ENCODE measurements at places on chromosomes 1 and 21. TPM values are rescaled to one million over a fixed set of nuclear protein-coding genes. Genes with fewer than 3 reads are reported as not detected.
A peak's percentile ranks its signal among the peaks of the same experiment; 100 is the strongest.

The CD52 gene
- not detected for total RNA-seq

The LRRC3 gene
- total RNA-seq: 4.2 TPM

The DAB1 gene
- 0.27 TPM for total RNA-seq

The SPATA17 gene
- total RNA-seq: 0.21 TPM

The CCDC190 gene
- total RNA-seq: 1.1 TPM

The CELA2A gene
- not detected for total RNA-seq

The LCE3E gene
- not detected for total RNA-seq

The KRTAP11-1 gene
- total RNA-seq: not detected

The KCNH1 gene
- 7.3 TPM for total RNA-seq

The SYT14 gene
- total RNA-seq: 0.10 TPM

The CLDN8 gene
- not detected for total RNA-seq

DNA sequence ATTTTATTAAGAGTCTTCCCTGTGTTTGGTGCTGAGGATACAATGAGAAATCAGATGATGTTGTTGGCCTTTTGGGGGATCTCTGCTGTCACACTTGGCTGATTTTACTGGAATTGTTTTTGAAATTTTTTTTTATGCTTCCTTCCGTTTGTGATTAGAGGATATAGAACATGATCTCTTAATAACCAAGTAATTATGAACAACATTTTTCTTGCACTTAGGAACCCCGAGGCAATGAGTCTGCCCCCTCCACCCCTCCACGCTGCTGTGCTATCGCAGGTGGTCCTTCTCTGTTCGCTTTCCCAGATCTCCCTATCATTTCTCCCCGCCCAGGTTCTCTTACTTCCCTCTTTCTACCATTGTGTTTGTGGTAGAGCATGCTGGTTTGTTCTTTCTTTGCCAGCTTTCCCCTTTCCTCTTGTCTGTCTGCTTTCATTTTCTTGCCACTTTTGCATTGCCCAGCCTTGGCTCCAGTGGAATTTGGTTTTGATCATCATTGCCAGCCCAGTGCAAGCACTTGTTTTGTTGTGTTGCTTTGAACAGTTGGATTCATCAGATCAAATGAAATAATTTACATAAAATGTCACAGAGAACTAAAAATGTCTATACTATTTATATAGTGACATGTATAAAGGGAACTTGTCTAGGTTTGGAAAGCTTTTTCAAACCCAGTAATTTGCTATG, 73.1 kb upstream of the SCCPDH start:
- DNase-seq: no peak

- DNase-seq: no peak
Measured at GRCh38 chr21:14486869-14487268, 59.2 kb downstream of the SAMSN1 start.

GRCh38 chr1:192265516-192266173, 51.1 kb upstream of the RGS21 start:
- DNase-seq: no peak

GRCh38 chr21:30839304-30839703, 9.7 kb upstream of the KRTAP7-1 start:
- no peak for DNase-seq

- no peak for DNase-seq
Measured at GRCh38 chr1:3744646-3745045, 7.6 kb upstream of the CCDC27 start.

DNA sequence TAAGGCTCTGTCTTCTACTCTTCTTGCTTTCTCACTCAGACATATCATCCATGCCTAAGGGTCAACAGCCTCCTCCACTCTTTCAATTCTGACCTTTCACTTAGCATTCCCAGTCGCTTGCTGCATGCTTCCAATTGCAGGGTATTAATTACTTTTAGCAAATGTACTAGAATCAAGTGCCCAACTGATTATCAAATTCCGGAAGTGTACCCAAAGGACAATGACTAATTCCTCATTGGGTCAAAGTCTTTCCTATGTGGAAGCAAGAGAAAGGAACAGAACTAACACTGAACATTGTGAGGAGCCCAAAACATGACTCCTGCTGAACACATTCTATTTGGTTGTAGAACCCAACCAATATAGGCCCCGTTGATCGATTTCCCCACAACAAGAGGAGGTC, 101.8 kb downstream of the APP start:
- DNase-seq: no peak

- DNase-seq: no peak
Measured at GRCh38 chr1:203521812-203522211, 27.9 kb downstream of the OPTC start.

GRCh38 chr1:55285834-55286233, 70.7 kb upstream of the USP24 start:
- no peak for DNase-seq

GRCh38 chr1:35629051-35629450, 12.3 kb downstream of the PSMB2 start:
- no peak for DNase-seq

GRCh38 chr1:190975827-190976226, 498.2 kb upstream of the BRINP3 start:
- DNase-seq: no peak

- DNase-seq: no peak
Measured at GRCh38 chr1:112465122-112465521, 43.6 kb upstream of the WNT2B start.

GRCh38 chr1:23817633-23818032, 7.6 kb downstream of the HMGCL start:
- no peak for DNase-seq

DNA sequence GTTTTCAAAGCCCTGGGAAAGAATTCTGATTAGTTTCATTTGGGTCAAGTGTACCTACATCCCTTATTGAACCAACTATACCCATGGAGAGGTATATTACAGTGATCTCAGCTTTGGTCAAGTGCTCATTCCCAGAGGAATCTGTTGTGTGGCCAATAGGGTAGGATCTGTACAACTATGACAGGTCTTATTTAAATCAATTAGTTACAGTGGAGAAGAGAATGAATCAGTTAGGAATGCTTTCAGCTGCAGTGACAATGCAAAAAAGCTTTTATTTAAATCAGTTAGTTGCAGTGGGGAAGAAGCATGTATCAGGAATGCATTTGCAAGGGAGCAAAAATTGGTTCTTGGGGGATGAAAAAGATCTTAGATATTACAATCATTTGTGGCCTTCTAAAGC, 119.0 kb downstream of the FGGY start:
- DNase-seq: no peak

- peak; percentile 90 for DNase-seq
Measured at GRCh38 chr1:869499-870244, 54.1 kb upstream of the SAMD11 start.

DNA sequence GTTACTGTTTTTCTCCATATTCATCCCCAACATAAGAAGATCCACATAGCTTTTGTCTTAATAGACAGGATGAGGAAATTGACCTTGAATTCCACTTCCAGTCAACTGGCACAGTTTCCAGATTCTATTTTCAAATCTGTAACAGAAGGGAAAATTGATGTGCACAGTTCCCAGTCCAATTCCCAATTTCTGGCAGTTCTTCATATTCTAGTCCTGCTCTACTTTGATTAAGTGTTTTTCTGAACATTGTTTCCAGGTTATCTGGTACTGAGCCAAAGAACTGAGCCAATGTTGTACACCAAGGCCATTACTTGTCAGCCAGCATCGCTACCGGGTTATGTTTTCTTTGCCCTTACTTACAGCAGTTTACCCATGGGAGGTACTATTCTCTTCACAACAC, 1755.4 kb downstream of the PLA2G4A start:
- no peak for DNase-seq

GRCh38 chr1:31849653-31850052, 33.8 kb upstream of the SPOCD1 start:
- DNase-seq: no peak

DNA sequence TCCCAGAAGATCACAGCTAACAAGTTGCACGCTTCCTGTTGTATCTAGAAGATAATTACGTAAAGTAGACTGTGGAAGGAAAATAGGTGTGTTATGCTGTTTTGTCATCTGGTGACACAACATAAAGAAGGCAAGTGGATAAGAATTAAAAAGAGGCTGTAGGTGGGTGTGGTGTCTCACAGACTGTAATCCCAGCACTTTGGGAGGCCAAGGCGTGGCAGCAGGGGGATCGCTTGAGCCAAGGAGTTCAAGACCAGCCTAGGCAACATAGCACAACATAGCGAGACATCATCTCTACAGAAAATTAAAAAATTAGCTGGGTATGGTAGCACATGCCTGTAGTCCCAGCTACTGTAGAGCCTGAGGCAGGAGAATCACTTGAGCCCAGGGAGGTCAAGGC, 17.9 kb upstream of the ZNF281 start:
- no peak for DNase-seq

DNA sequence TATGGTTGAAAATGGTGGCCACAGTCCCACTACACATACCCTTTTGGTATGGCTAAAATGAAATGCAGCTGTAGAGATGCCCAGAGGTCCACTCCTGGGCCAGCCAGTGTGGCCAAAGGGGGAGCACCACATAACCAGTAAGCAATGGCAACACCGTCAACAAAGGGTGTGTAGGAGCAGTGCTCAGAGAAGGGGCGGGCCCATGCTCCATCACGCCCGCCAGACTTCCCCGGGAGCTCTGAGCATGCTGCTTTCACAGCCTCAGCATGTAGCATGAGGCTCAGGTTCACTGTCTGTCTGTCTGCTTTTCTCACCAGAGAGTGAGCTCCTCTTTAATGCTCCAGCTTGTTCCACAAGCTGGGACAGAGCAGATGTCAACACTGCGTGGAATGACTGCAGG, 537.6 kb downstream of the MATN1 start:
- DNase-seq: peak; percentile 51

GRCh38 chr1:202805886-202806844, 2.1 kb downstream of the KDM5B start:
- DNase-seq: no peak

DNA sequence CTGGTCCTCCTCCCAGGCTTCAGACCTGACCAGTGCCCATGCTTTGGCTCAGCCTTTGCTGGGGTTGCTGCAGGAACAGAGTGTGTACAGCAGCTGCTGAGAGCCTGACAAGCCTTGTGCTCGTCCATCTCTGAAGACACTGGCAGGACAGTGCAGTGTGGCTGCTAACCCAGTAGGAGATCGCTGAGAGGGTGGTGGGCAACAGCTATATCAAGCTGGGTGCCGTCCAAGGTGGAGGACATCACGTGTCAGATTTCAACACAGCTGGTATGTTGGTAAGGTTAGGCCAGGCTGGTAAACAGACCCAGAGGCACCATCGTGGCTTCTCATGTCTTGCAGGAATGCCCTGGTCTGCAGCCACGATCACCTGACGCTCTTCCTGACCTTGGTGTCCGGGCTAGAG, 17.9 kb upstream of the SLC25A34 start:
- DNase-seq: no peak

GRCh38 chr1:218785928-218786327, 387.8 kb upstream of the LYPLAL1 start:
- no peak for DNase-seq

GRCh38 chr1:77333501-77333900, 51.7 kb downstream of the AK5 start:
- DNase-seq: no peak

All from osteocyte (in vitro differentiated cells).